Activated T-helper 1 cell treated with anti-CD3 and anti-CD28 coated beads, Interleukin-12 subunit alpha, Interleukin-12 subunit beta, Interleukin-2, Interleukin-4 antibody, amounts not matched to agents 30 ng/mL and 10 ng/mL and 1 ng/mL, durations not matched to agents 14 hours and 24 hours and 36 hours (primary cell): ENCODE measurements at places on chromosomes 7 and 10. TPM values are rescaled to one million over a fixed set of nuclear protein-coding genes. Genes with fewer than 3 reads are reported as not detected.
A peak's percentile ranks its signal among the peaks of the same experiment; 100 is the strongest.

GRCh38 chr10:23053036-23053435 lies 42.3 kb upstream of the MSRB2 start:
- no peak for DNase-seq

- peak; percentile 62 for DNase-seq
Measured at GRCh38 chr10:84267503-84268126, 22.8 kb downstream of the RGR start.

DNA sequence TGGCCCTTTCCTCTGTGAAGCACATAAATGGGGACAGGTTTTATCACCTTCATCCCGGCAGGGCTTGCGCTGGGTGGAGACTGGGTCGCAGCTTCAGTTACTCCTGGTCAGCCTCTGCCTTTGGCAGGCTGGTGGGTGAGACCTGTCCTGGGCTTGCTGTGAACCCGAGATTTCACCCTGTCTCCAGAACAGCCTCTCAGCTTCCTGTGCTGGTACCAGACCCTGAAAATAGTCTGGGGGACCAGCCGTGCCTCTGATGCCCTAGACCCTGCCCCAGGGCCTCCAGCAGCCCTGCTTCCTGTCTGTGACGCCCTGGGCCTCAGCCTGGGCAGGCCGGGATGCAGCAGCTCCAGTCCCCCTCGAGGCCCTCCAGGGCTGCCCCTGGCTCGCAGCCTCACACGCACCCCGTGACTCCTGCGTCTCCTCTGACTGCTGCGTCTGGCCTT lies 13.2 kb upstream of the PWWP2B start:
- DNase-seq, result no peak

GRCh38 chr7:131145770-131146169 lies 181.9 kb upstream of the MKLN1 start:
- DNase-seq, result no peak

The DNAJB6 gene
- total RNA-seq, result 127 and 137 TPM in 2 replicates

The WDR37 gene
- total RNA-seq, result 19.9 and 21.1 TPM in 2 replicates

The THNSL1 gene
- total RNA-seq, result 3.0 and 3.1 TPM in 2 replicates

The NME8 gene
- not detected in 2 replicates for total RNA-seq
